ENCODE measurements at places on chromosomes 4 and X. TPM values are rescaled to one million over a fixed set of nuclear protein-coding genes. Genes with fewer than 3 reads are reported as not detected.
A peak's percentile ranks its signal among the peaks of the same experiment; 100 is the strongest.

NDST4 gene
- total RNA-seq: not detected

PCYT1B gene
- not detected for total RNA-seq

GRCh38 chrX:18664947-18665346 lies 7.0 kb downstream of the RS1 start:
- no peak for DNase-seq
- no peaks in the 10 kb centered on the region for H3K27me3 ChIP-seq
- H3K4me1 ChIP-seq: no peaks in the 10 kb centered on the region
- no peak overlapping the region for H3K4me3 ChIP-seq
- no peak overlapping the region for H3K27ac ChIP-seq

- H3K27ac ChIP-seq: no peak overlapping the region
- H3K36me3 ChIP-seq: no peaks in the 10 kb centered on the region
- no peak overlapping the region for H3K4me3 ChIP-seq
- DNase-seq: no peak
Measured at GRCh38 chr4:151667666-151668065, 93.1 kb downstream of the GATB start.

MAP9 gene
- 2.4 TPM for total RNA-seq

GRCh38 chrX:137033774-137034507 lies at the start of gene GPR101:
Gene GPR101, minus strand, starts transcription at chrX:137033995. Its CDS starts 2,321 bp downstream, at chrX:137031674.
- H3K4me3 ChIP-seq: no peak within 1 kb of the TSS
- no peak for DNase-seq
- no peaks in the 10 kb centered on the region for H3K4me1 ChIP-seq
- no peaks in the 10 kb centered on the region for H3K27me3 ChIP-seq

DNA sequence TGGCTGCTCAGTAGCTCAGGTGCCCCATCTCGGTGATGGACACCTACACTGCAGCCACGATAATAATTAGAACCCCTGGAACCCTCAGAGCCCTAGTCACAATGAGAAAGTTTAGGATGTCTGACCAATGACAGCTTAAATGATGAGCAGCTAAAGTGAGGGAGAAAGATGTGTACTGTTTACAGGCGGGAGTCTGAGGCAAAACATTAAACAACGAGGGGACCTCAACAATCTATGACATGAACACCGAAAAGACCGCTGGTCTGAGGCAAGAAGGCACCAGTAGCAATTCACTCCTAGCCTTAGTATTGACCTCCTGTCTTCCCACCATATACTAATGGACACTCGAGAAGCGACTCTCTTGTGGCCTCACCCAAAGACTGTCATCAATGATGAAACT lies 369.5 kb upstream of the SMIM31 start:
- H3K27me3 ChIP-seq: no peaks in the 10 kb centered on the region
- DNase-seq: no peak
- no peak overlapping the region for H3K27ac ChIP-seq
- no peaks in the 10 kb centered on the region for H3K4me1 ChIP-seq
- no peaks in the 10 kb centered on the region for H3K36me3 ChIP-seq
- H3K4me3 ChIP-seq: no peak overlapping the region

- H3K36me3 ChIP-seq: no peaks in the 10 kb centered on the region
- DNase-seq: no peak
- no peak overlapping the region for H3K4me3 ChIP-seq
- H3K4me1 ChIP-seq: no peaks in the 10 kb centered on the region
- H3K27ac ChIP-seq: no peak overlapping the region
Measured at GRCh38 chrX:17987783-17988182, 126.7 kb upstream of the RAI2 start.

- H3K4me3 ChIP-seq: peak overlapping the region; percentile 55
- no peaks in the 10 kb centered on the region for H3K4me1 ChIP-seq
- H3K36me3 ChIP-seq: no peaks in the 10 kb centered on the region
- H3K27ac ChIP-seq: peak overlapping the region; percentile 99
Measured at GRCh38 chr4:107825072-107825824, 516 bp downstream of the SGMS2 start.

DNA sequence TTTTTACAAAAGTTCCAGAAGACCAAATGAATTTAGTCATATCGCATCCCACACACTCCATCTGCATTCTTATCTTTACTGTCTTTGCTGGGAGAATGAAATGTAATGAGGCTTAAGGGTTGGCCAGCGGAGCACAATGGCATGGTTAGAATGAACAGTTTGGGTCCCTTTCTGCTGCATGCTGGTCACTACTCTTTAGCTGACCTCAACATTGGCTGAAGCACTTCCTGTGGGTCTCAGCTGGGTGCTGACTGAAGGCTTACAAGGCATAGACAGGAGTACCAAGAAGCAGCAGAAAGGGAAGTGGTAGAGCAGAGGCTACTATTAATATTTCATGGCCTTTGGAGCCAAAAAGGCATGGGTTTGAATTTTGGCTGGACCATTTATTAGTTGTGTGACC lies 159.4 kb upstream of the GPC4 start:
- H3K4me3 ChIP-seq: no peak overlapping the region
- no peaks in the 10 kb centered on the region for H3K36me3 ChIP-seq
- no peak for DNase-seq
- no peaks in the 10 kb centered on the region for H3K4me1 ChIP-seq
- H3K27me3 ChIP-seq: no peaks in the 10 kb centered on the region

DNA sequence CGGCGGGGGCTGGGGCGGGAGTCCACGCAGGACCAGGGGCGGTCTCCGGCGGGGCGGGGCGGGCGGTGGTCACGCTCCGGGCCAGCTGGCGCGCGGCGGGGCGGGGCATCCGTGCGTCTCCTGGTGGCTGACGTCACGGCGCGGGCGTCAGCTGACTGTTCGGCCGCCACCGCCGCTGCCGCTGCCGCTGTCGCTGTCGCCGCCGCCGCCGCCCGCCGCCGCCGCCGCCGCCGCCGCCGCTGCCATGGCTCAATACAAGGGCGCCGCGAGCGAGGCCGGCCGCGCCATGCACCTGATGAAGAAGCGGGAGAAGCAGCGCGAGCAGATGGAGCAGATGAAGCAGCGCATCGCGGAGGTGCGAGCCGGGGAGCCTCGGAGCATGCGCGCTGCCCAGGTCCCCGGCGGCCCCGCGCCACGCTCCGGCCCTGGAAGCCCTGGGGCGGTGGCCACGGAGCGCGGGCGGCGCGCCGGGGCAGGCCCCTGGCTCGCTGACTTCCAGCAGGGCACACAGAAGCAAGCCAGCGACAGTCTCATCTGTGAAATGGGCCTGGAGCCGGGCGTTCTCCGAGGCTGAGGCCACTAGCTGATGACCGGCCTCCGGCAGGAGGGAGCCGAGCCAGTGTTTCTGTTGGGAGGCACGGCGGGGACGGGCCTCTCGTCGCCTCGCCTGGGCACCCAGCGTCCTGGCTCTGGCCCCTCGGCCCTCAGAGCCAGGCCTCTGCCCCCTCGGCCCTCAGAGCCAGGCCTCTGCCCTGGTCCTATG lies at the start of gene FAM50A:
Gene FAM50A, plus strand, starts transcription at position 150 of the 763 bp plus-strand sequence. Its CDS starts 95 bp downstream, at position 245.
- peaks cover 29% of the 10 kb centered on the region for H3K36me3 ChIP-seq
- no peaks in the 10 kb centered on the region for H3K4me1 ChIP-seq
- H3K27ac ChIP-seq: peak within 1 kb of the TSS; percentile 83
- peak; percentile 92 for DNase-seq
- H3K4me3 ChIP-seq: peak within 1 kb of the TSS; percentile 80
- H3K27me3 ChIP-seq: no peaks in the 10 kb centered on the region

DNA sequence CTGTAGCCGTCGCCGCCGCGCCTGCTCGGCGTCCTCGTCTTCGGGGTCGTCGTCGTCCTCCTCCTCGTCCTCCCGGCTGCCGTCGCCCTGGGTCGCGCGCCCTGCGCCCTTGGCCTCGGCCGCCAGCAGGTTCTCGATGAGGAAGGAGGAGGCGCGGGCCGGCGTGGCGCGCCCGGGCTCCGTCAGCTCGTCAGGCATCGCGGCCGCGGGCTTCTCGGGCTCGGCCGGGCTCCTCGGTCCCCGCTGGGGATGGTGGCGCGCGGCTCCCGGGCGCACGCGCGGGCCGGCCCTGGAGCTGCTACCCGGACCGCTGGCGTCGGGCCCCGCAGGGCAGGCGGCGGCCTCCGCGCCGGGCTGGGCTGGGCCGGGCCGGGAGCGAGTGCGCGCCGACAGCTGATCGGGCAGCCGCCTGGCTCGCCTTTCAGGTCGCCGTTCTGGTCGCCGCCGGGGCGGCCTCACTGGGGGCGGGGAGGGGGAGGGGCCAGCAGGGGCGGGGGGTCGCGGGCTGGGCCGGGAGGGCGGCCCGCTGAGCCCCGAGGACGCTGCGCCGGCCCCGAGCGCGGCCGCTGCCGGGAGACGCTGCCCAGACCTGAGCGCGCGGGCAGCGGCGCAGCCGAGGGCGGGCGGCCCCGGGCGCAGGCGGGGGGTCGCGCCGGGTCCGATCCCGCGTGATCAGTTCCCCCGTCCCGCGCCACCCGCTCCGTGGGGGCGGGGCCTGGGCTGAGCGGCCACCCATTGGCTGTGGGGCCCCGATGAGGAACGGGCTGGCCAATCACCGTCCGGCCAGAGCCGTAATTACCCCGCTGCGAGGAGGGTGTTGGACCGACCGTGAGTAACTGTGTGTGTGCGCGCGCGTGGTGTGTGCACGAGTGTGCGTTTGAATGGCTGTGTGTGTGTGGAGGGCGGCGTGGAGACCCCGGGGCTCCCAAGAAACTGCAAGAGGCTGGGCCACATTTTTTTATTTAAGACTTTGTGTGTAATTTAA lies at the start of gene HMX1:
Gene HMX1, minus strand, starts transcription at position 423 of the 985 bp plus-strand sequence. Its CDS starts 225 bp downstream, at position 198.
- no peak within 1 kb of the TSS for H3K27ac ChIP-seq
- H3K36me3 ChIP-seq: no peaks in the 10 kb centered on the region
- DNase-seq: no peak
- H3K4me1 ChIP-seq: no peaks in the 10 kb centered on the region
- no peak within 1 kb of the TSS for H3K4me3 ChIP-seq
